ENCODE measurements at places on chromosomes 7 and 10.

GRCh38 chr10:7243873-7244272, 167.0 kb downstream of the SFMBT2 start:
- no peak for DNase-seq

DNA sequence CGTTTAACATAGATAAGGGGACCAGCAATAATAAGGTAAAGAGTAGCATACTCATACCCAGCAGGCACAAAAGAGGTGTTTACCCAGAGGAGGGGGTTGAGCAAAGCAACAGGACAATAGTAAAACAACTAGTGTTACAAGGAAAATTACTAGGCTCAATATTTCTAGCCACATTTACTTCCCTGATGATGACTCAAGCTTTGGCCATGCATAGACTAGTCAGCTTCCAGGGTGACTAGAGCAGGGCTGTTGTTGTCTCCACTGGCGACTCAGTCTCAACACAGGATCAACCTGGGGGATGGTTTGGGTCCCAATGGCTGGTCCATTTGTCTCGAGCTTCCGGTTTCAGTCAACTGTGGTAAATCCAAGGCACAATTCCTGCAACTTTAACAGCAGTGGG, 217.7 kb upstream of the KCND2 start:
- no peak for DNase-seq

DNA sequence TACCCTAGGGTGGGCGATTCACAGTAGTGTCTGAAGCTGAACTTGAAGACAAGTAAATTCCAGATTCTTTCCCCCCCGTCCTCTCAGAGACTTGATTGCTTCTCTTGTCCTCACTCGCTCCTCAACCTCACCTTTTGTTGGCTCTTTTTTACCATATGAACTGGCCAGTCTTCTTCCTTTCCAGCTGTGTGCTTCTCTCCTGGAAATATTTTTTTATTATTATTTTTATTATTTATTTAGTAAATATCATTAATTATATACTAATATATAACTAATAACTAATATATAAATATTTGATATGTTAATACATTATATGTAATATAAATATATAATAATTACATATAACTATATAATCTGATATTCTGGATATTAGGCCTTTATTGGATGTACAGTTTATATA, 484.3 kb downstream of the GALNT17 start:
- DNase-seq: no peak

- DNase-seq: no peak
Observed at GRCh38 chr7:140435252-140435895, 31.5 kb downstream of the RAB19 start.

DNA sequence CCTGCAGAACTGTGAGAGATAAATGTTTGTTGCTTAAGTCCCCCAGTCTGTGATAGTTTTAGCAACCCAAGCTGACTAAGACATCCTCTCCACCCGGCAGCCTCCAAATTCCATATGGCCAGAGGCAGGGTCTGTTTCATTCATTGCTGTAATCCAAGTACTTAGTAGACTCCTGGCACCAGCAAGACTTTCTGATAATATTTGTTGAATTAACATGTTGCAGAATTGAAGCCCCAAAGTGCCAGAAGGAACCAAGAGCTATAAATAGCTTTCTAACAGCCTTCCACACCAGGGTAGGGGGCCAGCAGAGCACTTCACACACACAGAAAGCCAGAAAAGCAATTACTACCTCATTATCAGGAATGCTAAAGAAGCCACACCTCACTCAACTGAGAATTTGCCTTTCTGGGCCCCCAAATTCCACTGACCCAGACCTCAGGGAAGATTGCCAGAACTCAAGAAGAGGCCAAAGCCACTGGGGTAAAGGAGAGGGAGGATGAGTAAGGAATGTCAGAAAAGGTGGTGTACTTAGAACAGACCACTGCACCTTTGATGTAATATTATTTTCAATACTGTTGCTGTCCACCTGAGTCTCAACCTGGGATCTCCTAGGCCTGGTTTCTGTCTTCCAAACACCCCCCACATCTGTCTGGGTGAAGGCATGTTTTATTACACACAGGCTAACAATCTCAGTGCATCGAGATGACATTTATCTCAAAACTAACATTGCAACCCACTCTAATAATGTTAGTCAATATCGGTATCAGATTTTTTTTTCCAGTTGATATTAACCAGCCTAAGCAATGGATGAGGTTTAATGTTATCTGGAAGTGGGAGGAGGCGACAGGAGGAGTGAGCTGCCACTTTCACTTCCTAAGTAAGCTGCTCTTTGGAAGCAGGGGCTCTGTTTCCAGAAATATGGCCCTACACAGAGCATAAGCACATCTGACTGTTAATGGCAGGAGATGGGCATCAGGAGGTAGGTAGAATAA, 5.5 kb downstream of the NOD1 start:
- no peak for DNase-seq

DNA sequence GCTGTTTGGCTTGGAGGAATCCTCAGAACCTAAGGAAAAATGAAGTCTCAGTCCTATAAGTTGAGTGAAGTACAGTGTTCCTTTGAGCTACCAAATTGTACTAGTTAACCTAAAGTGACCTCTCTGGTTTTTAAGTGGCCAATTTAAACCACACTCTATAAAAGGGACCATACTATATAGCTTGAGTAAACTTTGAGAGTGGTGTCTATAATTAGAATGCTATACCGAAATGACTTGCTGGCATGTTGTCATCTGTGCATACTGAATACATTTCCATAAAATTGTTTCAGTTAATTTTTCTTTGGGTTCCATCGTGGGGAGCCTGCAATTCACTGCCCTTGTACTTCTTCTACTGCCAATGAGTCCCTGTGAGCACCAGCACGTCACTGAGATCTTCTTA, 151.1 kb downstream of the DKK1 start:
- DNase-seq: no peak

GRCh38 chr10:42598249-42598873, 40.0 kb downstream of the ZNF33B start:
- DNase-seq: no peak

DNA sequence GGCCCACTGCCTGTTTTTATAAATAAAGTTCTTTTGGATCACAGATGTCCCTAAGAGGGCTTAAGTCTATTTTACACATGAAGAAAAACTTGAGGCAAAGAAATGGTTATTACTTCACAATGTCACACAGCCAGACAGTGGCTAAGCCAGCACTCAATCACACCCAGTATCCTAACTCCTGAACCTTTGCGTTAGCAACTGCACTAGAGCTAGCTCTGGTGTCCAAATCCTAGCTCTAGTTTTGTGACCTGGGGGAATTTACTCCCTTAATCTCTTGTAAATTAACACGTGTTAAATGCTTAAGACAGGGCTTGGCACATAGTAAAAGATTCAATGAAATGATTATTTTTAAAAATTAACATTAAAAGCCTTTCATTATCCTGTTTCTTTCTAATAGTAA, 49.0 kb upstream of the TPK1 start:
- DNase-seq: no peak

- no peak for DNase-seq
Observed at GRCh38 chr10:6140965-6141295, 52.1 kb downstream of the RBM17 start.

- DNase-seq: no peak
Observed at GRCh38 chr10:129288999-129289584, 177.9 kb upstream of the MGMT start.
